ENCODE measurements at places on chromosomes 12 and 14. TPM values are rescaled to one million over a fixed set of nuclear protein-coding genes. Genes with fewer than 3 reads are reported as not detected.

RNASE7 gene
- not detected for total RNA-seq

LUM gene
- 0.10 TPM for total RNA-seq

PIANP gene
- not detected for total RNA-seq

PSMA6 gene
- 153 TPM for total RNA-seq

TMEM229B gene
- total RNA-seq: 8.2 TPM

OTX2 gene
- total RNA-seq: not detected

CCDC196 gene
- total RNA-seq: not detected

ISCU gene
- 137 TPM for total RNA-seq

HELB gene
- 92.4 TPM for total RNA-seq

OR9K2 gene
- not detected for total RNA-seq

PAX9 gene
- total RNA-seq: not detected

CHD8 gene
- total RNA-seq: 99.9 TPM

NPFF gene
- total RNA-seq: not detected

IQSEC3 gene
- 0.21 TPM for total RNA-seq

PRPF40B gene
- total RNA-seq: 0.84 TPM

ABCB9 gene
- 2.1 TPM for total RNA-seq

VSX2 gene
- total RNA-seq: not detected
